RKO (cell line): ENCODE measurements at places on chromosomes 3 and 15.

DNA sequence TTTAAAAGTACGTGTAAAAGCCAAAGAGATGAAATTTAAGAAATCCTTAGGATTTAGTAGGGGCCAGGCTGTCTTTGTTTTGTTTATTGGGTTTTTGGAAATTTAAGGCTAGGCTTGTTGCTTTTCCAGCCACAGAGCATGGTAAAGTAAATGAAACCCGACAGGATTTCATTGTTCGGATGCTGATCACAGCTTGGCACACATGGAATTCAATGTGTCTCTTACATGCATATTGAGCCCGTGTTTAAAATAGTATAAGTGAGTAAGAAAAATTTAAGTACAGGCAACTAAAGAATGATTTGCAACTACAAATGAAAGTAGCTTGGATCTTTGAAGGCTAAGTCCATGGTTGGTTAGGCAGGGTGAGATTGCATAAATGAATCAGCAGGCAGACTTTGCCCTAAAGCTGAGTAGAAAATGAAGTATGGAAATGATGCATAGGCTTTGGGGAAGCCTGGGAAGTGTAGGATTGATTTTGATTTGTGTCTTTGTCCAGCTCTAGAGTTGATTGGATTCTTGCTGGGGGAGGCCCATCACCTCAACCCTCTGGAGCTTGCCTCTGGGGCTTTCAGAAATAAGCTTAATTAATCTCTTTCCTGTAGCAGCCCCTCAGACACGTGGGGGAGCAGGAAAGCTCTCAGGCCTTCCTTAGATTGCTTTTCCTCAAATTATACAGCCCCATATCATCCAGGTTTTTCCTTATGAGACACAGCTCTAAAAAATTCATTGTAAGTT lies 68.2 kb upstream of the ADAMTSL3 start:
- DNase-seq: no peak

DNA sequence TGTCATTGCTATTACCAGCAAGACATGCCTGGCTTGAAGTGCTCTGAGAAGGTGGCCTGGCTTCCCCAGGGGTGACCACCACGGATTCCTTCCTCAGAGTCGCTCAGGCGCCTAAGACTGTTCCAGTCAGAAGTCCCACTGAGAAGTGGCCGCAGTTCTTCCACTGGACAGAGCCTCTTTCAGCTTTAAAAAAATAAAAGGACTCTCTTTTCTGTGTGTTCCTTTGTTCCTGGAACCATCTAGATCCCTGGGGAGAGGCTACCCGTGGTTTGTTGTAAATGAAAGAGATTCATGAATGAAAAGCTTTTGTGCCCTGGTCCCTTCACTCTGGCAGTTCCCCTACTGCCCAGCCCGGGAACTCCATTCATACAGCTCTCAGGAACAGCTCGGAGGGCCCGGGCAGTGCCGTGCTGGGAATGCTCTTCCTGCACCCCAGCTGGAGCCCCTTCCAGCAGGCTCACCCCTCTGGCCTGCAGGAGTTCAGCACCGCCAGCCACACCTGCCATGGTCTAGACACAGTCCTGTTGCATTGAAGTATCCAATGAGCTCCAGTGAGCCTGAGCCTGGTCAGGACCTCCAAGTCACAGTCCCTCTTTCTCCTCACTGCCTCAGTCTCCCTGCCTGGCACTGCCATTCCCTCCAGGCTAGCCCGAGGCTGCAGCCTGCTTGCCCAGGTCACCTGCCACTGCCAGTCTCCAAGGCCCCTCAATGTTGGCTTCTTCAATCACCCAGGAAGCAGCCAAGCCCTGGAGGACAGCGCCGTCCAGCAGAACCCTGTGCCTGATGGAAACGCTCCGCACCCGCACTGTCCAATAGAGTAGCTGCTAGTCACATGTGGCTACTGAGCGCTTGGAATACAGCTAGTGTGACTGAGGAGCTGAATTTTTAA lies 75.4 kb downstream of the XXYLT1 start:
- no peak for DNase-seq

- peak; percentile 68 for DNase-seq
Measured at GRCh38 chr3:66037330-66037985, 1.3 kb downstream of the MAGI1 start.

GRCh38 chr15:70355275-70355795 lies 257.6 kb upstream of the TLE3 start:
- DNase-seq: no peak

DNA sequence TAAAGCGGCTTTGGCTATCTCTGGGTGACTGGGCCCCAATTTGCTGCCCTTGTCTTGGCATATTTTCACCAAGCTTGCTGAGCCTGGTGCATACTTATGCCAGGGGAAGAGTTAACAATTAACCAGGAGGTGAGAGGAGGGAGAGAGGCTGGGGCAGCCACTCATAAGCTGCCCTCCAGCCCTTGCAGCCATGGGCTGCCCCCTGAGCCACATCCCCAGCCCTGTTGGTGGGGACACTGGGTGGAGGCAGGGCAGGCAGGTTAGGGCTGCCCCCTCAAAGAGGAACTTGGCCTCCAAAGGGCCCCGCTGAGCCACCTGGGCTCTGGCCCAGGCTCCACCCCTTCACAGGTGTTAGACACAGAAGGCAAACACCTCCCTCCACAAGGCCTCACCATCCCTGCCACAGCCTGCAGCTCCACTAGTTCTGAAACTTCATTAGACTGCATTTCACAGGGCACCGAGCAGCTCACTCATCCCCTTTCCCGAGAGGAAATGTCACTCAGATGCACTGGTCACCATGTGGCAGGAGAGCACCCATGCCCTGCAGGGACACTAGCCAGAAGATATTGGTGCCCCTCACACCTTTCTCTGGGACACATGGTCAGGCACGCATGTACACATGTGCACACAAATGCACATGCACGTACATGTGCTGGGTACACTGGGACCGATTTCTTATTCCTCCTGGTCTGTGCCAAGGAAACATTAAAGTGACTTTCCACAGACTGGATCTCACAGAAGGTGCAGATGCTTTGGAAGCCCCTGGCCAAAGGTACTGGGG lies 20.2 kb downstream of the AMOTL2 start:
- no peak for DNase-seq
